ENCODE measurements at places on chromosomes 7 and 10.
A peak's percentile ranks its signal among the peaks of the same experiment; 100 is the strongest.

- DNase-seq, result no peak
Observed at GRCh38 chr10:12019283-12019971, 23.2 kb downstream of the UPF2 start.

DNA sequence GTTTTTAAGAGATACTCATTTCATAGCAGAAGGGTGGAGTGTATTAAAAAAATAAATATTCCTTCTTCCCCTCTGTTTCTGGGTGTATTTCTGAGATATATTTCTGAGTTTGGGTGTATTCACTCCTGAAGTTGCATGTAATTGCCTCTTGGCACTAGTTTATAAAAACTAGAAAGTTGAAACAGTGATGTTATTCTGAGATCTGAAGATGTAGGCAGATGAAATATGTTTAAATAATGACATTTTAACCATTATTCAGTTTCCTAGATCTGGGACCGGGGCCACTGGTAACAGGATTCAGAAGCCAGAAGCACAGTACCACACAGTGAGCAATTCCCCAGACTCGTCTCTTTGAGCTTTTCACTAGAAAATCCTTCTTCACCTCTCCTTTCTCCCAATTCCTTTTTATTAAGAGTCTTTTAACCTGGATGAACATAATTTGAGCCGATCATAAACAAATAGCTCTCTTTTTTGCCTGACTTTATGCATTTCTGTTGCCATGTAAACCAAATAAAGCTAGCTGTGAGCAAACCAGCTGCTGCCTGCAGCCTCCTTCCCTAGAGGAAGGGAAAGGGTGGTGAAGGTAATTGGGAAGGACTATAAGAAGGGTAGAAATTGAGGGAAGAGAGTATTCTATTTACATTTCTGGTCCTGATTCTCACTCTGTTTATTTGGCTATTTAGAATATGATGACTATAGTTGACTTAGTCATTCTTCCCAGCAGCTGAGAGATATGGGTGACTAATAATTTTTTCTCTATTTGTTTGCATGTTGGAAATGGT, 101.8 kb upstream of the STRIP2 start:
- DNase-seq, result peak; percentile 58

DNA sequence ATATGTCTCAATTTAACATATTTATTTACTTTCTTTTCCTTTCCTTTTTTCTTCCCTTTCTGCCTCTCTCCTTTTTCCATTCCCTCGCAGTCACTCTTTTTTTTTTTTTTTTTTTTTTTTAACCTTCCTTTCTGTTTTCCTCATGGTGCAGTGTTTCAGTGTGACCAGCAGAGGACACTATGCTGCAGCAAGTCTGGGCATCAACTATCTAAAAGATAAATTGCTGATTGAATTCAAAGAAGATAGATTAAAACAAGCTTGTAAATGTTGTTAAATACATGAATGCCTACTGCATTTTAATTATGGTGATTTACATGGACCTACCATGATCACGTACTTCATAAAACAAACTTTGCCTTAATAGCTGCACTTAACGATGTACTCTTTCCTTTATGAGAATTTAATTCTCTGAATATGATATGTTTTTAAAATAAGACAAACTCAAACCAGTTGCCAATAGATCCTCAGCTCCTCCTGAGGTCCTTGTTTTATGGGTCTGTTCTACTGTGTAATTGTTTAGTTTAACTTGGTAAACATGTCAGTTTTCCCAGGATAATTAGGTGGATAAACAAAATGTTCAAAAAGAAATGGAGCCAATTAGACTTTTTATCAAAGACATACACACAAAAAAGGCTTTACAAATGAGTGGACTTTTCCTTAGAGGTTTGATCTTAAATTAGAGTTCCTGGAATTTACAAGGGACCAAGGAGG, 101.0 kb upstream of the AGR3 start:
- peak; percentile 69 for DNase-seq

GRCh38 chr10:47169581-47169980, 130.4 kb upstream of the GDF10 start:
- no peak for DNase-seq
